ENCODE measurements at places on chromosomes 6 and 20.

DNA sequence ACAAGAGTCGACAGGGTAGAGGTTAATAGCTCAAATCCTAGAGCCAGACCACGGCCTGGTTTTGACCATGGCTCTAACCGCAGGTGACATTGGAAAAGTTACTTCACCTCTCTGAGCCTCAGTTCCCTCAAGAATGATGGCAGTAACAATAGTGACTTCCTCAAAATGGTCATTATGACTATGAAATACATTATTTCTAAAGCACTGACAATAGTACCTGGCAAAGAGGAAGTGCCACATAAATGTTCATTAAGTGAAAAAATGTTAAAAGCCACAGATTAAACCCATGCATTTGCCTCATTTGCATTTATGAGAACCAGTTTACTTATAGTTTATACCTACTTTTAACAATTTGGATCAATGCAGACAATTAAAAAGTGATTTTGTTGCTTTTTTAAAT, 12.3 kb downstream of the BTBD3 start:
- DNase-seq = no peak

GRCh38 chr6:7267466-7268091, 45.4 kb downstream of the SSR1 start:
- peak; percentile 65 for DNase-seq

GRCh38 chr6:57263739-57264138, 41.6 kb upstream of the RAB23 start:
- no peak for DNase-seq

DNA sequence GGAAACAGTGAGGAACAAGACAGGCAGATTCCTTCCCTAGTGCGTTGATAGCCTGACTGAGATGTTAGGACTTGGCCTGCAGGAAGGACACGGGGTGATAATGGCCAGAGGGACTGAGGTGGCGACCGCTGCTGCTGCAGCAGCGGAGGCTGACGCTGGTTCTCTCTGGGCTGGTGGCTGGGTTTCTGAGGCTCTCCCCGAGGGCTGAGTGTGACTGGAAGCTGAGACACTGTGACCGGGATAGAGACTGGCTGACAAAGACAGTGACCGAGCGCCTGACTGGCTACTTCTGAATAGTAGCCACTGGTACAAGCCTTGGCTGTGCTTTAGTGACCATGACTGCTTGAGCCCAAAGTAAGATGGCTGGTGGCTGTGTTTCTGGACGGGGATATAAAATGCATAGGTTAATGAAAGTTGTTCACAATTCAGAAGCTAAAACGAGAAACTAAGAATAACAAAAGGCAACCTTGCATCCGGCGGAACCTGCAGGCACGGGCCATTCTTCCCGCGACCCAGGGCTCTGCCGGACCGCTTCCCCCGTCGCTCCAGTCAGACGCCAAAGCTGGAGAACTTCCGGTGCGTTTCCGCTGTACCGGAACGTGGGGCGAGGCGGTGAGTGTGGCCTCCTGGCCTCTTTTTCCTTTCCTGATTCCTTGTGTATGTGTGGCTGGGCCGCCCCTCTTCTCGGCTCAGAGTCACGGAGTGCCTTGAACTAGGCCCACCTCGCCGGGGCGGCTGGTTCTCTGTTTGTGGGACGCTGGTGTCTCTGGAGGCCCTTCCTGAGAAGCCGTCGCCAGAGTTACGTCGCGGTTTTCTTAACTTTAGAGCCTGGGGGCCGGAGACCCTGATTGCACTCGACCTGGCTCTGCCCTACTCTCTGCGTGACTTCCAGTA, at the start of gene AAR2:
AAR2 (plus strand) TSS at position 587 of the 894 bp plus-strand sequence. CDS start 3,391 bp downstream, outside the sequence.
- DNase-seq = peak; percentile 47

DNA sequence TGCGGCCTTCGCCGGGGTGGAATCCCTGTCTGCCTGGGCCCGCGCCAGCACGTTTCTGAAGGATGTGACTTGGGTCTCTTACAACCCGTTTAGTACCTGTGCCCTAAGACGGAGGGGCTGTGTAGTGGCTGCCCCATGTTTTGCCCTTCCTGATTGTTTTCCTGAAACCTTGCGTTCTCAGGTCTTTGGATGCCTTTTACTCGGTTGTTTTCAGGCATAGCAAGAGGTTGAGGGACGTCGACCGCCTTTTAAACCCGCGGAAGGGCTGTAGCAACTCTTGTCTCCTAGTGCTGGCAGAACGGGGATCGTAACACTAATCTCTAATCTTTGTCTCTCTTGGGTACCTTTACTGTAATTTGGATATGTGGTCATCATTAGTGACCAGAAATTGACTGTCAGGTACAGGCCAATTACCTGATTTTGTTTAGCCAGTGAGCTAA, 706 bp upstream of the NANP start:
- no peak for DNase-seq

- no peak for DNase-seq
Observed at GRCh38 chr6:44021589-44022295, 105.5 kb downstream of the MRPL14 start.

- no peak for DNase-seq
Observed at GRCh38 chr6:32932132-32932868, 8.5 kb downstream of the HLA-DMB start.

DNA sequence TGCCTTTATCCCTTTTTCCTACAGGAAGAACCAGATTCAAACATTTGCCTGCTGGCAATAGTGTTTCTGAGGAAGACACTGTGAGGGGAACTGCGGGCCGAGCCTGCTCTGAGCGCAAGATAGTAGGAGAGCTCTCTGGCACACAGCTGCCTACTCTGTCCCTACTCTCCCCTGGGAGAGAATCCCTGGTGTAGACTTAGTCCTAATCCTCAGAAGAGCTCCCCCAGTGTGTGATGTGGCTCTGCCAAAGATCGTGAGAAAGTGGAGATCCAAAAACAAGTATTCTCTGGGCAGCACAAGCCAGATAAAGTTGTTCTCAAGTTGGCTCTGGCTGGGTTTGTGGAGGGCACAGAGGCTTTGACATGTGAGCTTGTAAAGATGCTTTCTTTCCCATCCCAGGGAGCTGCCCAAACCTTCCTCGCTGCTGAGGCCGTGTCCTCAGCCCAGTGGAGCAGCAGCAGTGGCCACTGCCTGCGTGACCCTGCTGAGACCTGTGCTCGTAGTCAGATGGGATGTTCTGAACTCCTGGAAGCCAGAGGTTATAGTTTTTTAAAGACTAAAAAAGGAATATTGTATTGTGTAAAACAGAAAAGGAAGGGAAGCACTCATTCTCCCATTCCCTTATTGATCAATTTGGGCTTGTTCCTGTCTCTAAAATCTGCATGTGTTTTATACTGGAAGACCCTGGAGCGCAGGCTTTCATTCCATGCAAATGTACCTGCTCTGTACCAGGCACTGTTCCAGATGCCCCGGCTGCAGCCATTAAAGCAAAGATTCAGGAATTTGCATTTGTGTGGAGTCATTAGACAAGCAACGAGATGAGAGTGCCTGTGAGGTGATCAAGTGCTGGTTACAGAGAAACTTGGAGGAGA, 30.7 kb downstream of the PNLDC1 start:
- no peak for DNase-seq

DNA sequence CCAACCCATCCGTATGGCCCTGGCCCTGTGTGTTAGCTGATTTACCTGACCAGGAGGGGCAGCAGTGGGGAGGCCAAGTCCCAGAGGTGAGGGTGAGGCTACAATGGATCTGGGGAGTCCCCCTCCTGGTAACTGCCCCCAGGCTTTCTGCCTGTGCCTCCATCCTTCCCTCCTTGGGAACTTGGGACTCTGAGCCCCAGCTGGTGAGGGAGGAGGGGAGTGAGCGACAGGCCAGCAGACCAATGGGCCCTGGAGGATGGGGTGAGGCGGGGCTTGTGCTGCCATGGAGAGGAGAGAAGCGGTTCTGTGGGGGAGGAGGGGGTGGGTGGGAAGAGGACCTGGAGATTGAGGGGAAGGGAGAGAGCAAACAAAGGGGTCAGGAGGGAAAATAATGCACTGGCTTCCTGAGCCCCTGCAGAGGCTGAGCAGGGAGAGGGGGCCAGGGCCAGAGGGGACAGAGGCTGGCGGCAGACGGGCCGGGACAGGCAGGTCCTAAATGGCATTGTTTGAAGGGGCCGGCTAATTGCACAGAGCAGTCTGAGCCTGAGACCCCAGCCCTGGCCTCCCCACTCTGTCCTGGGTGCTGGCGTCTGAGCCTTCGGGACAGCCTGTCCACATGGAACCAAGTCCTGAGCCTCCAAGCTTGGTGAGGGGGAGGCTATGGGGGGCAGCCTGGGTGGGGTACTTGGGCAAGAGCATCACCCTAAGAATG, 17.5 kb downstream of the DNMT3B start:
- no peak for DNase-seq

DNA sequence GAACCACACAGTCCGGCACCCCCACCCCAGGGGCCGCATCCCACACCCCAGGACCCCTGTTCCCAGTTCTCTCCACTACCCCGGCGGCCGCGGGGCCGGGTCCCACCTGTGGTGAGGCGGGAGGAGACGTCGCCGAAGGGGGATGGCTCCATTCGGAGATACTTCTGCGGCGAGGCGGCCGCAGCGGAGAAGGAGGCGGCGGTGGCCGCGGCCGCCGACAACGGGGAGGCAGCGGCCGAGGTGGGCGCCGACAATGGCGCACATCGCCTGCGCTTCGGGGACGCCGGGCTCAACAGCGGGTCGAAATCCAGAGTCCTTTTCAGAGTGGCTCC, 723 bp downstream of the AKIRIN2 start:
- no peak for DNase-seq

GRCh38 chr6:15996030-15996429, 132.9 kb upstream of the MYLIP start:
- no peak for DNase-seq

DNA sequence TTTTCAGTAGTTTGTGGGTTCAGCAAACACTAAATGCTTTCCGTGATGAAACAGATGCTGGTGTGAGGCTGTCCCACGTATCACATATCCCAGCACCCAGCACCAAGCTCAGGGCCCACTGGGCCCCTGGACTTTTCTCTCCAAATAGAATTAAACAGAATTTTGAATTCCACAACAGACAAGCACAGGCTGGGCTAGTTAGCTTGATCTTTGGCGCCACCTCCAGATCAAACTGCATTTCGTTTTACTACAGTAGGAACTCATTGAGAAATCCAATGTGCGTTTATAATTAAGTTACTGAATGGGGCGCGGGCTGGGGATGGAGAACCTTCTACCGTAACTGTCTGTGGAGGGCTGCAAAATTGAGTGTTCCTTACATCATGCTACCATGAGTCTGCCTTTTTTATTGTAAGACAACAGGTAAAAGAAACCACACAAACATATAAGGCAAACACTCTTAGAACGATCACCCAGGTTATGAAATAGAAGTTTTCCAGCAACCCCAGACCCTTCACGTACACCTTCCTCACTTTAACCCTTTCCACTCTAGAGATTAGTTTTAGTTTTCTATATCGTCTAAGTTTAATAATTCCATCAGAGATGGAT, 107.8 kb downstream of the ZFP64 start:
- peak; percentile 7 for DNase-seq

DNA sequence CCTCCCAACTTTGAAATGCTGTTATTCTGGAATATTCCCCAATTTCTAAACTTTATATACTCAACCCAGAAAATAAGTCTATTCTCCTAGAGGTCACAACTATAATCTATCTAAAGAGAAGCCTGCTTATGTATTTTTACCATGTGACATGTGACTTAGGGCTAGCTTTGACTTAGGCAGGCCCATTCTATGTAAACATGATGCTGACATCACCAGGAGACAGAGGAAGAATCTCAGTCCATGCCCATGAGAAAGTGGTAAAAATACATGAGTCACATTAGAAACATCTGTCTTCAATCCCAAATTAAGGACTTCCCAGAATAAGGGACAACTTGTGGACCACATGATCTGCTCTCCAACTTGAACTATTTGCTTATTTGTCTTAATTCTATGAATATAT, 113.6 kb upstream of the ID4 start:
- DNase-seq = no peak

GRCh38 chr20:4161401-4162251, 146.3 kb upstream of the RNF24 start:
- DNase-seq = no peak

- DNase-seq = no peak
Observed at GRCh38 chr6:131979515-131980337, 28.6 kb upstream of the CCN2 start.

DNA sequence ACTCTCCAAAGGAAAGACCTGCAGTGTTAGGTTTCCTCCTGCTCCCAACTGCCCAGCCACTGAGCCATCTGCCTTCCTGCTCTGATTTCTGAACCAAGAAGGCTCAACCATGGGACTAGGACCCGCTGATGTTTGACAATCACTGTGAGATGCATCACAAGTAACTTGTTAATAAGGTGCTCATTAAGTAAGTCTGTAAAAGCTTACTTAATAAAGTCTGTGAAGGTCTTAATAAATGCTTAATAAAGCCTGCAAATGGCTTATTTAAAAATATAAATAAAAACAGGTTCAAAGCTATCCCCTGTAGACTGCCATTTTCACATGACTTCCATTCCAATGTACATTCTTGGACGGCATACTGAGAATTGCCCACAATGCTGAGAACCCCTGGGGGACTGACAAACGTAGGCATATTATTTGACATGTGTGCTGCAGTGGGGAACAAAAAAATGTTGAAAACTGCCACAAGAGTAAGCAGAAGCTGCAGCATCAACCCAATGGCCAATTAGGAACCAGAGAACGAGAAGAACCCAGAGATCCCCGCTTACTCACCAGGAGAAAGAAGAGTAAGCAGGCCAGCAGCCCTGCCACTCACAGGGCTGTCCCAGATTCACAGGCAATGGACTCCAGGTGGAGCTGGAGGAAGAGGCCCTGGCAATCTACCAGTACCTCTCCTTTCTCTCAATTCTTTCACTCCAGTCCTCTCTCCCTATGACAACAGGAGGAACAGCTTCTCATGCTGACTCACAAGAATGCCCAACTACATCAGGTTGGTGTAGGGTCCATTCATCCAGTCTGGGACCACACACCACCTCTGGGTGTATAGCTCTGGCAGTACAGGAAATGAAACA, 19.5 kb downstream of the KIF13A start:
- DNase-seq = no peak

- DNase-seq = no peak
Observed at GRCh38 chr6:146890644-146891434, 292.1 kb downstream of the ADGB start.

- peak; percentile 65 for DNase-seq
Observed at GRCh38 chr6:14804785-14805210, 441.1 kb upstream of the JARID2 start.

DNA sequence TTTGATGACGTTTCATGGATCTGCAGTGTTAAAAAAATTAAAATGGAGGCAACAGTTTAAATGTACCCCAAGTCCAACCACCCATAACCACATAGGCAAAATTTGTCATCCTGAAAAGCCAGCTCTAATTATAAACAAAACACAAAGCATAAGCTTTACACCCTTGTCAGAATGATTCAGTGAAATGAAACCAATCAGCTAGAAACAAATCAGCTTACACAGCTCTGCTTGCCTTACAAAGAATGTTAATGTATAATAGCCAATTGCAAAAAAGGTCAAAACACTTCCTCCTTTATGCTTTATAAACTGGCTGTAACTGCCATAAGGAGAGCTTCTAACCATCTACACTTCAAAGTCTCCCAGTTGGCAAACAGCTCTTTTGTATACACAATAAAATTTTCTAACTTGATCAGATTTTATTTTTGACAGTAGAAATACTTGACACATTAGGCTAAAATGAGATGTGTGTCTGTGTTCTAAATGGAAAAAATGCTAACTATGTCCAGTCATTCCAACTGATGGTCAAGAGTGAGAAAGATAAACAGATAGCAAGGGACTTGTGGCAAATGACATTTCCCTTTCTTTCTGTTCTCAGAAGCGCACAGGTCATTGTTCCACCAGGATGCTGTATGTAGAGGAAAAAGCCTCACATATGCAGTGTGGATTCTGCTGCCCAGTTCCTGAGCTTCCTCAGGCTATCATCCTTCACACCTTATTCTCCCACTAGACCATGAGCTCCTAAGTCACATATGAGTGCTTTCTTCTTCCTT, 344.3 kb upstream of the ID4 start:
- DNase-seq = no peak
